Stimulated activated CD4-positive, alpha-beta T cell treated with anti-CD3 and anti-CD28 coated beads, Interleukin-4, amount 100 ng/mL, for 1 hour (primary cell): ENCODE measurements at places on chromosomes 3 and 15.
A peak's percentile ranks its signal among the peaks of the same experiment; 100 is the strongest.

DNA sequence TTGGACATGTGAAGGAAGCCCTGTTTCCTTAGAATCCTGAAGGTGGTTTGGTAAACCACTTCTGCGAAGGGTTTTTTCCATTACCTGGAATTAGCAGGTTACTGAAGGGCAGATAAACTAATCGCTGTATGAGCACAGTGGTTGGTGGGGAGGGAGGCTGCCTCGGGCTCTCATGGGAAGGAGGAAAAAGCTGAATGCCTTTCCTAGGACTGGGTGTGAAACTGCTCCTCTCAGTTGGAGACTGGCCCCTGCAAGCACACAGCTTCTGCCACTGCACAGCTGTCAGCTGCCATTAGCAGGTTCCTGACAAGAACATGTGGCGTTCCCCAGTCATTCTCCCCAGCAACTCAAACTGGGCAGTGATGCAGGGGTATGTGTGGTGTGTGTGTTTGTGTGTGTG lies 376.3 kb downstream of the GAP43 start:
- no peak for DNase-seq

DNA sequence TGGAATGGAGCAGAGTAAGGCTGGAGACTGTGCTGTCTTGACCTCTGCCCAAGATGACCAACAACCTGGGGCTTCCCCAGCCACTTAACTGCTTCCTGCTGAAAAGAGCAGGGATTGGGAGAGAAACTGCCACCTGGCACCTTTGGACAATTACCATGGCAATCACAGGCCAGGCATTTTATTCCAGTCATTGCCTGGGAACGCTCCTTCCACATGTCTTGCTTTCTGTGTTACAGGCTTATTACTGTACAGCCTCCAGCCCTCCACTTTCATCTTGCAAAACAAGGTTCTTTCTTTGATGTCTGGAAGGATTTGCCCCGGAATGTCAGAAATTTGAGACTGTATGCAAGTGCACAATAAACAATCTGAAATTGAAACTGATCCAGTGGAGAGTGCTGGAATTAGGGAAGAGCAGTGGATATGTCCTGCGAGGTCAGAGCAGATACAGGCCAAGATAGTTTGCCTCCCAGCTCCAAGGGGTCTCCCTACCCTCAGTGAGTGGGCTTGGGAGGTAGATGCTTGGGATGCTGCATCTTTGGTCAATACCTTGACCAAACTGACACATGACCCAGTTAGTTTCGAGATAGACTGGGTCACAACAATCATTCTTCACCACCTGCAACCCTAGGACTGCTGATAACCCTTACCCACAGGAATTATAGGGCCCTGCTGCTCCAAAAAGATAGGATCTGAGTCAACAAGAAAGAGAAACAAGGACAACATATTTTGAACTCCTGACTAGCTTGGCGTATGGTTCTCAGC lies 2.7 kb downstream of the PPP1R14D start:
- DNase-seq: no peak

DNA sequence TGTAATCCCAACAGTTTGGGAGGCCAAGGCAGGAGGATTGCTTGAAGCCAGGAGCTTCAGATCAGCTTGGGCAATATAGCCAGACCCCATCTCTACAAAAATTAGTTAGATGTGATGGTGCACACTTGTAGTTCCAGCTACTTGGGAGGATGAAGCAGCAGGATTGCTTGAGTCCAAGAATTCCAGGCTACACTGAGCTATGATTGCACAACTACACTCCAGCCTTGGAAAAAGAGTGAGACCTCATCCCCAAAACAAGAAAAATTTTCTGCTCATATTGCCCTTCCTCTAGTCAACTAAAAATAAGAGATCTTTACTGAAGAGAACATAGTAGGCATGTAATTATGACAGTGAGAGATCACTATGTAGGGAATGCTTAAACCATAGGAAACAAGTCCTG lies 60.9 kb upstream of the SPATA12 start:
- no peak for DNase-seq

DNA sequence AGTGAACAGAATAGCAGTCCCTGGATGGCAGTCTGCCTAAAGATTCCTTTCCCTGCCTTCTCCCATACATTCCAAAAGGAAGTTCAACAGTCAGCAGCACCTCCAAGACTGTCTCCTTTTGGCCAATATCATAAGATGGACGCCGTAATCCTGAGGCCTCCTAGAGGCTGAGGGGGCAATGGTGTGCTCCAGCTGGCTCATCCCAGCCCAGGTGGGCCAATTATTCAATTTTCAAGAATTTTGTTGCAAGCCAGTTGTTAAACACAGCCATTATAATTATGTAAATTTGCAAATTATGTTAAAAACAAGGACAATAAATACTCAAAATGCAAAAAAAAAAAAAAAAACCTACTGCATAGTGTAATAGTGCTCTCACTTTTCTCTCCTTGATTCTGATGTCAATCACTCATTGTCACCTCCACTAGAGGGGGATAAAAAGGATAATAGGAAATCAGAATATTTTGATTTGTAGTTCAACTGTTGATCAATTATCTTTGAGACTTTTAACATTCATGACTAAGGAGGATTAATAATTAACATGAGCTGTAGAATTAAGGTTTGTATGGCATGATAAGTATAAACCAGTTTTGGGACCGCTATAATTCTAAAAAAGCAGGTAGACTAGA lies 40.1 kb downstream of the PPARG start:
- DNase-seq: no peak

DNA sequence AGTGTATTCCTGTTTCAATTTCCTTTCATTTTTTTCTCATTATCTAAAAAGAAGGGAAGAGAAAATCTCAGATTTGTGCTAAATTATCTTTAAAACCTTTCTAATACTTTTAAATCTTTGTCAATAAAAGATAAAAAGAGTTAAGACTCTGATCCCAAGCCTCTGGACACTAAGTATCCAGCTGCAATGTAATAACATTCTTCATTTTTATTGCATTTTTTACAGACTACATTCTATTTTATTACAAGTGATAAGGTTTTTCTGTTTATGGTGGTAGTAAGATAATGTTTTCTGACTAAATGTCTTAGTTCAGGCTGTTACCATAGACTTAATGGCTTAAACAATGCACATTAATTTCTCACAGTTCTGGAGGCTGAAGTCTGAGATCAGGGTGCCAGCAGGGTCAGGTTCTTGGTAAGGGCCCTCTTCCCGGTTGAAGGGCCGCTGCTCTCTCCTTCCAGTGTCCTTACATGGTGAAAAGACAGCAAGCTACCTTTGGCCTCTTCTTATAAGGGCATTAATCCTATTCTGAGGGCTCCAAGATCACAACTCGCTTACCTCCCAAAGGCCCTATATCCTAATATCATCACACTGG lies 19.7 kb downstream of the KCNAB1 start:
- DNase-seq: no peak

GRCh38 chr3:127630811-127631714 lies 2.1 kb downstream of the PODXL2 start:
- no peak for DNase-seq

- peak; percentile 74 for DNase-seq
Observed at GRCh38 chr15:62254137-62254934, 89.3 kb upstream of the C2CD4B start.

DNA sequence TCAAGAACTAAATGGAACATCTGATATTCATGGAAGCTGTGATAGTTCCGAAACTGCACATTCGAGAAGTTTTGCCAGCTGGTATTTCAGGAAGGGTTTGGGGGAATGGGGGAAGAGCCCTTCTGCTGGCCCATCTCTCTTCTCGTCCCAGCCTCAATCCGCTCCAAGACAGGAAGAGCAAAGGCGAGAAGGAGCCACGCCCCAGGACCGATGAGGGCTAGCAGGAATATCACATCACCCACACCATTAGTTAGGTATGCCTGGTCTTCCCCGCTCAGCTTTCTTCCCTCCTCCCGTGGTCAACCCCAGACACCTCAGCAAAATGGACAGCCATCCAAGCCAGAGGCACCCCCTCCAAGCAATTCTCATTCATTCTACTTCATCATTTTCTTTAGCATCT lies 14.9 kb upstream of the PCSK6 start:
- no peak for DNase-seq

DNA sequence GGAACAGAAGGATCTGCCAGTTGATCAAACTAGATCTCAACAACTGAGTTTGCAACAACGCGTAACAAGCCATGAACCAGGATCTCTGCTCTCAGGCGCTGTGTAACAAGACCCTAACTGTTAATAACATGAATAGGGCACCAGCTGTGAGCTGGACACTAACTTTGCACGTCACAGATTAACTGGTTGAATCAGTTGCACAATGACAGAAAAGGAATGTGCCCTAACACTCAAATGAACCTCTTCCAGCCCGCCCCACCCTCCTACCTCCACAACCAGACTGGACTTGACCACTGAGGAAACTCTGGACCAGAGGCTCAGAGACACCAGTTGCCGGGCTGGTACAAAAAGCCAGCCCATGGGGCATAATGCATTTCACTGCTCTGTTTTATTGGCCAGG lies 34.3 kb downstream of the MCF2L2 start:
- no peak for DNase-seq

GRCh38 chr3:37161351-37161750 lies 13.0 kb downstream of the LRRFIP2 start:
- no peak for DNase-seq

DNA sequence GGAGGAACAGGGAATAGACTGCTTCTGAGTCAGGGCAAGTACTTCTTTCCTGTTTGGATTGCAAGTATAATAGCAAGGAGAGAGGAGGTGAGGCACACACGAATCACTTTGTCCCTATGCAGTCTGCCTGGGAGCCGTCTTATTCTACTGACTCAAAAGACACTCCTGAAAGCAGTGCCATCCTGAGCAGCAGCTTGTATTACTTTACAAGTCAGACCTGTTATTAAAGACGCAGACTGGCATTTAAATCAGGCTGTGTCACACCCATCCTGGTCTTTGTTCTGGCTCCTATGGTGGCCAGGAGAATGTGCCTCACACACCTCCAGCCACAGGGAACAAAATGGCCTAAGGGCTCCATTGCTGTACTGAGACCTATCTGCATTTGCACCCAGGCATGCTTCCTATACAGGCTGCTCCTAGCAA lies 17.9 kb upstream of the SQOR start:
- DNase-seq: no peak

- no peak for DNase-seq
Observed at GRCh38 chr3:66037330-66037985, 1.3 kb downstream of the MAGI1 start.

DNA sequence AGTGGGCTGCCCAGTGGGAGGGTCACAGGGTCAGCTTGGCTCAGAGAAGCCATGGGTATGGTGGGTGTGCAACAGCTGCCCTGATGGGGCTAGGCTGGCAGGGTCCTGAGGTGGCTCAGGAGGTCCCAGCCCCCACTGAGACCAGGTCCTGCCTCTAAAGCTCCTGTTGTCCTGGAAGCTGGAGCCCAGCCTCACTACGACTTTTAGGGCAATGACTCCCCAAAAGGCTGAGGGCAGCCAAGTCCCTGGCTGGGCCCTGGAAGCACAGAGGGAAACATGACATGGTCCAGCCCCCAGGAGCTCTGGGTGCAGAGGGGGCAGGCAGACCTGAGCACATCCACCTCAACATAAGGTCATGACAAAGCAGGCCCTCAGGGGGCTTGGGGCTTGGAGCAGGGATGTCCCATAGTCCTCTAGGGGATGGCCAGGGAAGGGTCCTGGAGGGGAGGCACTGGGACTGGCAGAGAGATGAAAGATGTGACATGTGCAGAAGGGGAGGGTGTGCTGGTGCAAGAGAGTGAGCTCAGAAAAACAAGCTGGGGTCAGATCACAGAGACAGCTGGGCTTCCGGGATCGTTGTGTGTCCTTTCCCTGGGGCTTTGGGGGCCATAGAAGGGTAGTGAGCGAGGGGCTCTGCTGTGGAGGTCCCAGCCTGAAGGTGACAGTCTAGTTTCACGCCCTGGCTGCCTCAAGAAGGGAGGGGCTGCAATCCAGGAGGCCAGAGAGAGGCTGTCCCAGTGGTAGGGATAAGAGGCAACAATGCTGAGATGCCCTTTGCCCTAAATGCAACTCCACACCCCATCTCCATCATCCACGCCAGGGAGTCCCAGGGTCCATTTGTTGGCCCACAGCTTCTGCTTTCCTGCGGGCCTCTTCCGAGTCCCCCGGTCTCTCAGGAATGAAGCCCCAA lies 639 bp upstream of the ITIH3 start:
- no peak for DNase-seq

- no peak for DNase-seq
Observed at GRCh38 chr3:106573605-106574004, 704.8 kb upstream of the CBLB start.
